Cardiac septum (tissue), 1 donor: ENCODE measurements at places on chromosomes 5 and 9.

DNA sequence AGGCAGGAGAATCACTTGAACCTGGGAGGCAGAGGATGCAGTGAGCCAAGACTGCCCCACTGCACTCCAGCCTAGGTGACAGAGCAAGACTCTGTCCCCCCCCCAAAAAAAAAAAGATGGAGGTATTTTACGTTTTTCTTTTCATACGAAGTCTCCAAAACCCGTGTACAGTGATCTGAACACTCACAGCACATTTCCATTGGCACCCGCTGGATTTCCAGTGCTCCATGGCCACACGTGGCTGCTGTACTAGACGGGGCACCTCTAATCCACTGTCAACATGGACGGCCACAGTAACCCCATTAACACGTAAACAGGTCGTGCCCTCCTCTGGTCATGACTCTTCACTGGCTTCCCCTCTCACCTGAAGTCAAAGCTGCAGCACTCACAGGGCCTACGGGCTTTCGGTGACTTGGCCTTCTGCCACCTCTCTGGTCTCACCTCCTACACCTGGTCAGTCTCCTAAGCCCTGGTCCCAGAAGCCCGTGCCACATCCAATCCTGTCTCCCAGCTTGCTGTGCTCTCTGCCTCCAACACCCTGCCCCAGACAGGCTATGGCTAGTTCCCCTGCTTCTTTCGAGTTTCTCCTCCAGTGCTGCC lies 22.1 kb downstream of the TBC1D9B start:
- DNase-seq = no peak

- no peak for DNase-seq
Measured at GRCh38 chr9:37284636-37285035, 137.9 kb upstream of the GRHPR start.

- no peak for DNase-seq
Measured at GRCh38 chr5:171823269-171823668, 37.7 kb downstream of the SMIM23 start.

- peak; percentile 85 for DNase-seq
Measured at GRCh38 chr5:134458234-134459009, 46.7 kb upstream of the CDKN2AIPNL start.

- DNase-seq = no peak
Measured at GRCh38 chr5:178349075-178349511, 116.5 kb upstream of the PHYKPL start.

DNA sequence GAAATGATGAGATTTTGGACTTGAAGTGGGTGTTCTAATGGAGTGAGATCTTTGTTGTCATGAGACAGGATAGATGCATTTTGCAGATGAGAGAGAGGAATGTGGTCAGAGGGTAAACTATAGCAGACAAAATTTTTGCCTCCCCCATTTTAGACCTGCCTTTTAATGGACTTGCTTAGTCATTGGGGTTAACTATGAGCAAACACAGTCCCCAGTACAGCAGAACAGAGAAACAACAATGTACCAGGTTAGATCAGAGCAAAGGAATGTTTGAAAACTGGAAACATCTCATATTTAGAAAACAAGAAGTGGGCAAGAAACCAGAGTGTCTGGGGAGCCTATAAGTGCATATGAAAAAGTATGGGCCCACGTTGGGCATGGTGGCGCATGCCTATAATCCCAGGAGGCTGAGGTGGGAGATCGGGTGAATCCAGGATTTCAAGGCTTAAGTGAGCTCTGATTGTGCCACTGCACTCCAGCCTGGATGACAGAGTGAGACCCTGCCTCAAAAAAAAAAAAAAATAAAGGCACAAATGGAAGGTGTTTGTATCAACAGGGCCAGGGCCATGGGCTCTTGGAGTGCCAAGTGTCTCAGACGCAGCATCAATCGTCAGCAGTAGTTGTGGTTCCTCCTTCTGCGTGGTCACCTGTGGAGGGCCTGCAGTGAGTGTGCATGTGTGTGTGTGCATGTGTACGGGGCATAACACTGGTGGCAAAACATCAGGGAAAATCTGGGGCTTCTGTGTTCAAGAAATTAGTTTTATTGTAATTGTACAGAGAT lies 214.4 kb upstream of the S1PR3 start:
- no peak for DNase-seq

- DNase-seq = no peak
Measured at GRCh38 chr9:127898433-127899127, 823 bp downstream of the ST6GALNAC6 start.

DNA sequence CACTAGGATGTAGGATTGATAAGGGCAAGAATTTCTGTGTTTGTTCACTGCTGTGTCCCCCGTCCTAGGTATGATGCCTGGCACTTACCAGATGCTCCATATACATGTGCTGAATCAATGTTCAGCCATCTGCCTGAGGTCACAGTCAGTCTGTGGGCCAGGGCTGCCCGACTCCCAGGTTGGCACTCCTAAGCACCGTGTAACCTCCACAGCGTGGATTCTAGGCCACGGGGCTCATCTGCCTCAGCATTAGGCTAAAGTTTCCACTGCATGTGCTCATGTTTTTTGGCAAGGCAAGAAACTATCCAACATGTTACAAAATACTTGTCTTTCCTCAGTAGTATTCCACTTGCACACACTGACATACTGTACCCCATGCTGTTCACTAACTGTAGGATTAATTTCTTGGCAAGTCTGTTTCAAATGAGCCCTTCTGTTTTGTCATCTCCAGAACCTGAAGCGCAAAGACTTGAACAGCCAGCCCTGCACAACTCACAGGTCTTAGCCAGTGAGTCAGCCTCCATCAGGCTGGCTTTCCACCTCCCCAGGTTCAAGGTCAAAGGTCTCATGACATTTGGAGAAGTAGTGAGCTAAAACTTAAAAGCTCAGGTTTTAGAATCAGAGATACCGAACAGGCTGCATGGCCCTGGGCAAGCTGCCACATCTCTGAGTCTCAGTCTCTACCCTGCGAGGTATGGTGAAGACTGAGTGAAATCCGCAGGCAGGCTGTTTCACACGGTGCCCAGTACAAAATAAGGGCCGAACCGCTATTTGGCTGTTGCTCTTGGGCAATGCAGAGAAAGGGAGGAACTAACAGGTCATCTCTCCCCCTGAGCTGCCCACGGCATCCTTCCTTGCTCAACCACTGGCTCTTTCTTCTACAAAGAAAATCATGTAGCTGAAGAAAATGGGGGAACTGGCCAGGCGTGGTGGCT lies 7.2 kb downstream of the TOR1A start:
- DNase-seq = no peak
